ENCODE measurements at places on chromosomes 2 and 18.

DNA sequence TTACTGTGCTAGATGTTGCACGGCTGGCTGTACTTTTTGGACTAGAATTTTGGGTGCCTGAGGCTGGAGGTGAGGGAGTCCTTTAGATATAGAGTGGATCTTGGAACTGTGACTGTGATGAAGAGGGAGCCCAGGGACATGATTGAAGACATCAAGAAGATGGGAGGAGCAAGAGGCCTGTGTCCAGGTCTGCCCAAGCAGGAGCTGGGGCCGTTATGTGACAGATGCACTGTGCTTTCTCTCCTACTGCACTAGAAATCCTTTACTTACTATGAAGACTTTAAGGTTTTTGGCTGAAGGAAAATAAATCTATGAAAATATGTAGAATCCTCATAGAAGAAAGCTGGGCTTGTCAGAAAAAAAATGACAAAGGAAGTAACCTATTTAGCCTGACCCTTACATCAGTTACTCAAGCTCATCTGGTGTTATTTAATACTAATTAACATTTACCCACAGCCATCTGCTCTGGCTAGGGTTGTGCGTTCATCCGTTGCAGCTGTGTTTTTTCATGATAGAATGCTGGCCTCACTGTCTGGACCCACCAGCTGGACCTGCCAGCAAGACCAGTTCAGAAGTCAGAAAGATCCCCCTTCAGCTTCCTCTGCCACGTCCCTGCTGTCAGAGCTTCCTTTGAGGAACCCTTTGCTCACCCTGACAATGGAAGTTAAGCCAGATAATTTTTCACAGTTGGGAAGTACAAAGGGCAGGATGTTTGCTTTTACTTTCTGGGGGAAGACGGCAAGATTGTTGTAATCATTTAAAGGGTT, 16.7 kb downstream of the TSN start:
- DNase-seq, result no peak

DNA sequence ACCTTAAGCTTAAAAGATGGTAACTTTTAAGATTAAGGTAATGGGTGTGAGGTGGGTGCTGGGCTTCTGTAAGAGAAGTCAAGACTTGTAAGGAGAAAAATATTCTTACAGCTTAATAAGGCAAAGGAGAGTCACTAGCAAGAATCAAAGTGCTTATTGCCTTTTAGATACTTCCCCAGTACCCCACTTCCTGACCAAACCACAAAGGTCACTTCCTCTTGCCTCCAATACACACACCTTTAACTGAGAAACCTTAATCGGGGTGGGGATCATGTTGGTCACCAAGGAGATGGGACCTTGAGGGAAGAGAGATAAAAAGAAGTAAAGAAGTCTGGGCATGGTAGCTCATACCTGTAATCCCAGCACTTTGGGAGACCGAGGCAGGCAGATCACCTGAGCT, 10.6 kb upstream of the ATG16L1 start:
- no peak for DNase-seq

DNA sequence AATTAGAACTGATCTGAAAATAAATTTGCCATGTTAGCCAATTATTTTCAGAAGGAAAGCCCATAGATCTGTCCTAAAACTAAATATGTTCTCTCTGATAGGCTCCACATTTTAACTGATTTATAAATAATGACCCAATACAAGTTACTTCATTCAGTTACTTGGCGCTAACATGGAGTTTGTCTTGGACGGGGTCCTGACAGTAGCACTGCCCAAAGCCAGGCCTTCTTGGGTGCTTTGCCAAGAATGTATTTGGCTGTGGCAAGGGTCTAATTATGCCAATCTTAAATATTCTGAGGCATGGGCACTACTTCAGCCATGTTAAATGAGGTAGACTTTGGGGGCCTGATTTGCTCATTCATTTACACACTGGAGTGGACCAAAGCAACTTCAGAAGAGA, 135.0 kb upstream of the PKDCC start:
- DNase-seq, result no peak

DNA sequence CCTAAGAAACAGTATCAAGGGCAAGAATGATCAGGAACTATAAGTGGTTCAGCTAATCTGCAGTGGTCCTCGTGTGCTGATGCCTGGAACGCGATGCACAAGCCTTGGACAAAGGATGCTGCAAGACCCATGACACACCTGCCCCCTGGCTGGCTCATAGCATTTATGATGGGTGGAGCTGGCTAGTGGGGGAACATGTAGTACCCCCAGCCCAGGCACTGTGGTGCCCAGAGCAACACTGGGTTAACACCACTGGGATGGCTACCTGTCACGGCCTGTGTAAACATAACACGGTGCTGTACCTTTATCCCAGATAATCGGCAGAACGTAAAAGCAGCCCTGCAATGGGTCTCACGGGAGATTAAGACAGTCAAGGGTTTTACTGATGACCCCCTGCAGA, 60.3 kb upstream of the PEX13 start:
- no peak for DNase-seq

DNA sequence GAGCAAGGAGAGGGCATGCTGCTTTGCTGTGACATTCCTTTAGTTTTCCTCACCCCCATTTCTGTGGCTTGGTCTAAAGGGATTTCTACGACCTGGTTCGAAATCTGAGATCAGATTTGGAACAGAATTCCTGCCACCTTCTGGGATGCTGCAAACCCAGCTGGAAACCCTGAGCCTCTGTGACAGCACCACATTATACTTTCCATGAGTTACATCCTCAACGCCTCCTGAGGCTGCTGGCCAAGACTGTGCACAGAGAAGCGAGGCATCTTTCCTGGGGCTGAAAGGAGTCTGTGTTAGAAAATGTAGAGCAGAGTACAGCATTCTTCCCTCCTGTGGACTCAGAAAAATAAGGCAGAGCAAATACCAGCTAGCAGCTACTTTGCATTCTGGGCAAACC, 138.1 kb upstream of the CHAC2 start:
- no peak for DNase-seq

- no peak for DNase-seq
These were observed 13.5 kb downstream of the BOK start for GRCh38 chr2:241571821-241572620.

DNA sequence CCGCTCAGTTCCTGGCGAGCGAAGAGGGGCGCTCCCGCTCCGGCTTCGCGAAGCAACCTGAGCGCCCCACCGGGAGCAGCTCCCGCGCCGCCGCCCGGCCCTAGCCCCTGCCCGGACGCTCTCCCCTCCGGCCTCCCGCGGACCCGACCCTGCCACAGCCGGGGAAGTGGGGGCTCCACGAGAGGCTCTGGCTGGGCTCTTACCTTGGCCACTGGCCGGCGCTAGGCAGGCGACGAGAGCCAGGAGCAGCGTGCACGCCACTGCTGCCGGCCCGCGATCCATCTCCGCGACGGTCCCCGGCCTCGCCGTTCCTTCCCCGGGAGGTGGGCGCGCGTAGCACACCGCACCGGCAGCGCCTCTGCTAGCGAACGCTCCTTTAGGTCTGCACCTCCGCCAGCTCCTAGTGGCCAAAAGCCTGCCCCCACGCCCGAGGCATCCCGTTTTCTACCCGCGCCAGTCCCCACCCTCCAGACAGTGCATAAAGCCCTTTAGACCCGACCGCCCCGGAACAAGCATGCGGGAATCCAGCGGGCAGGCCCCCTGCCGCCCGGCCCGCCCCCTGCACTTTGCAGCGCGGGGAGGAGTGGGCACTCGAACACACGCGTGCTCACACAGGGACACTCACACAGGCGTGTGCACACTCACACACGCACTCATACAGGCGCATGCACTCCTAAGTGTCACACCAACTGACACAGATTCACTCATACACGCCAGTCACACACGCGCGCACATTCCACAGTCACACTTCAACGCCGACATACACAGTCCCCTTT, at the start of gene LRP2:
Gene LRP2, minus strand, starts transcription at position 417 of the 776 bp plus-strand sequence. Its CDS starts 135 bp downstream, at position 282.
- peak; percentile 18 for DNase-seq

- no peak for DNase-seq
These were observed 40.9 kb upstream of the TRIM43B start for GRCh38 chr2:95525294-95526035.

DNA sequence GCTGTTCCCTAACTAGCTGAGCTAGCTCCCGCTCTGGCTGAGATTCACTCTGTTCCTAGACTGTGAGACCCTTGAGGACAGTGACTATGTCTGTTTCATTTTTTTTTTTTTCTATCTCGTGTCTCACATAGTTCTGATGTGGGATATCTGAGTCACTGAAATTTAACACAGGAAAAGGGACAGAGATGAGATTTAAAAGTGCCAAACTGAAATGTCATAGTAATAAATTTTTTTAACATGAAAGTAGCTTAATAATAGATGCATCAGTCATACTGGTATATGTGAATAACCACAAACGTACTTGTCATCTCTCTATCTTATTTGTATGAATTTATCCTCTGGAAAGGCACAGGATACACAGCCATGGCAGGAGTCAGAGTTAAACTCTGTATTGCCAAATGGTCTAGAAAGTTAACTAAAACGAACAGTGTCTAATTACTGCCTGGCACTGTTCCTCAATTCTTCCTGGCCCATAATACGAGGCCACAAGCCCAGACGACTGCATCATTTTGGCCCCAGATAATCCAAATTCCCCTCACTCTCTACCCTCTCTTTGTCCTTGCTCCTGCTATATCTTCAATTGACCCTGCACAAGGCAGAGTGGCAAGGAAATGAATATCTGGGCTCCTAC, 87.5 kb downstream of the SATB2 start:
- DNase-seq, result no peak

GRCh38 chr2:70381235-70381634, 79.4 kb upstream of the FAM136A start:
- no peak for DNase-seq

- no peak for DNase-seq
These were observed 99.6 kb downstream of the PRPF40A start for GRCh38 chr2:152617456-152618192.

DNA sequence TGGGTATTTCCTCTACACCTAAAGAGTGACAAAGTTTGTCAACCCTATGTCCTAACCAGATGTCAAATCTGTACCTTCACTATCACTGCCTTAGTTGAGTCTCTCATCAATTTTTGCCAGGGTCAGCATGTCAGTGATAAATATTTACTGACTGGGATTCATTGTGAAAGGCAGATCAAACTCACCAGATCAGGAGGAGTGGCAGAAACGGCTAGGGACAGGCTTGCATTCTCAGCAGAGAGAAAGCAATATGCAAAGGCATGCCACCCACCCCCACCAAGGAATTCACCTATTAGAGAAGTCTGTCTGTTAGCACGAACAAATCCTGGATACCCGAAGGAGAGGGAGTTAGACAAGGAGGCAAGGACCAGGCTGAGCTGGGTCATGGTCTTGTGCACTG, 62.6 kb downstream of the PTPN2 start:
- DNase-seq, result no peak

DNA sequence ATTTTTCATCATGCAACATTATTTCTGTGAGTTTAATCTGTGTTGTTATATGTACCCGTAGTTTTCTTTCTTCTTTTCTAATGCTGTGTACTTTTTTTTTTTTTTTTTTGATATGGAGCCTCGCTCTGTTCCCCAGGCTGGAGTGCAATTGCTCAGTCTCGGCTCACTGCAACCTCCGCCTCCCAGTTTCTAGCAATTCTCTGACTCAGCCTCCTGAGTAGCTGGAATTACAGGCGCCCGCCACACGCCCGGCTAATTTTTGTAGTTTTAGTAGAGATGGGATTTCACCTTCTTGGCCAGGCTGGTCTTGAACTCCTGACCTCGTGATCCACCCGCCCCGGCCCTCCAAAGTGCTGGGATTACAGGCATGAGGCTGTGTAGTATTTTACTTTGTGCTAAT, 155.4 kb downstream of the GALR1 start:
- no peak for DNase-seq

DNA sequence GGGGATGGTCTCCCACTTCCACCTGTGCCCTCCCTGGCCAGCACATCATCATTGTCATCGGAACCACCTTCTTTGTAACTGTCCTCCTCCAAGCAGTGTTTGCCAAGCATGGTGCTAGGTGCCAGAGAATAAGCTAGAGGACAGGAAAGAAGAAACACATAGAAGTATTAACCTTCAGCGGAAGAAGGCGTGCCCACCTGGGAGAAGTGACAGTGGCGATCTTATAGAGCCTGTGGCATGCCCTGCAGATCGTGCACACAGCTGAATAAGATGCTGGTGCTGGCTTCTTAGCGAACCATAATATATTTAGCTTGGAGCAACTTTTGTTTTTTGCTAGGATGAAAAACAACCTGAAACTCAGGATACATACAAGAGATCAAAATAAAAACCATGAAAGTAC, 148.0 kb downstream of the FAM210A start:
- DNase-seq, result no peak

DNA sequence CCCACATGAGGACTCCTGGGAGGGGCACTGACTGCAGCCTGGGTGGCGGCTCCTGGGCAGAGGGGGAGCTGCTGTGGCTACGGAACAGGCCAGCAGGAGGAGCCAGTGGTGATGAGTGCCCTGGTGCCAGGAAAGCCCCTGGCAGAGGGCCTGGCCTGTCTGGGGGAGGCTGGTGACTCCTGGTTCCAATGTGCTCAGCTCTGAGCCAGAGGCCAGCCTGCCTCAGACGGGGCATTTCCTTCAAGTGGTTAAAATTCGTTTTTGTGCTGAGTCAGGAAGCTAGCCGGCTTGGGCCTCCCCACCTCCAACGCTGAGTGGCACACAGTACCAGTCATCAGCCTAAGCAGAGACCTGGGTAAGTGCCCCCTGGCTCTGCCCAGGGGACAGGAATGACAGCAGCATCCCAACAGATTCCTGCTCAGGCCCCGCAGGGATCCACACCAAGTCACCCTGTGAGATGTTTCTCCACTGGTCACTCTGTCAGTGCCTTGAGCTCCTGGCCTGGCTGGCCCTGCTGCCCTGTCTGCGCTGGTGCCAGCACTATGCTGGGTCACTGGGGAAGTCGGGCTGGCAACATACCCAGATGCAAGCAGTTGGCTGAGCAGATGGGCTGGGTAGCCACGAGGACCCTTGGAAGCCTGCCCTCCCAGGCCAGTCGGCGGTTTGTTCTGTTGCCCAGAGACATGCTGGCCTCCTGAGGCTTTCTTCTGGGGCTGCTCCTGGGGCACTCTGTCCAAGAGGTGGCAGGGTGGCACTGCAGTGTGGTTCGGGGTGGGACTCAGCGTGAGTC, 7.1 kb upstream of the KLF11 start:
- DNase-seq, result no peak

DNA sequence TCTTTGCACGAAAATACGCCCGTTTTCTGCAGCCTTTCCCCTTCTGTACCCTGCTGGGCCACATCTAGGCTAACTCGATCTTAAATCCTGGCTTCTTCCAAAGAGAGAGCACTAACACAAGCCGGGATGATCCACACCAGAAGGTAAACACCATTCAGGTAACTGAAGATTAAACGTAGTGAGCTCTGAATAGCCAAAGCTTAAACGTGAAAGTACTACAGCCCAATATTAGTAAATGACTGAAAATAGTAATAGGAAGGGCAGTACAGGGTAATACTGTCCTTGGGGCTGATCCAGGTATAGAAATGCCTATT, 422 bp upstream of the MRPL53 start:
- DNase-seq, result no peak

GRCh38 chr2:175008009-175008408, 2.8 kb upstream of the CHN1 start:
- no peak for DNase-seq

- no peak for DNase-seq
These were observed 152.9 kb downstream of the LPIN1 start for GRCh38 chr2:11899264-11899818.

DNA sequence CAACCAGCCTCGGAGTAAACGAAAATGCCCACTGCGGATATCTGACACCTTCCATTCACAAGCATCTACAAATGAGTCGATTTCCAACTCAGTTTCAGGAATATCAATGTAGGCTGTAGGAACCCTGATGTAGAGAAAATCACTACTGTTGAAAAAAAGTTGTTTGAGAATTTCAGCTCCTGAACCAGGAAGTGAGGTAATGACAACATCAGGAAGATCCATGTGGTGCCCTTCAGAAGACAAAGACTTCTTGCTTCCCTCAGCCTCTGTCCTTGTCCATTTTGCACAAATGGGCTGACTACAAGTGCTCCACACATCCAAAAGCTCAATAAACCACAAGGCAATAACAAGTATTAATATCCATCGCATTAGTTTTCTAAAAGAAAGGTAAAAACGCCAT, 4.7 kb downstream of the DSEL start:
- no peak for DNase-seq

All from stimulated activated CD4-positive, alpha-beta T cell treated with anti-CD3 and anti-CD28 coated beads, TNF-alpha, amount 100 ng/mL, for 1 hour (primary cell).